Karpas-422 (cell line): ENCODE measurements at places on chromosomes 6 and 20. TPM values are rescaled to one million over a fixed set of nuclear protein-coding genes. Genes with fewer than 3 reads are reported as not detected.

Gene GFOD1
- 27.1 and 29.5 TPM in 2 replicates for total RNA-seq

- no peak overlapping the region for H3K27ac ChIP-seq
- no peaks in the 10 kb centered on the region for H3K36me3 ChIP-seq
- H3K4me3 ChIP-seq = no peak overlapping the region
Observed at GRCh38 chr20:2451939-2452732, 18.5 kb downstream of the SNRPB start.

DNA sequence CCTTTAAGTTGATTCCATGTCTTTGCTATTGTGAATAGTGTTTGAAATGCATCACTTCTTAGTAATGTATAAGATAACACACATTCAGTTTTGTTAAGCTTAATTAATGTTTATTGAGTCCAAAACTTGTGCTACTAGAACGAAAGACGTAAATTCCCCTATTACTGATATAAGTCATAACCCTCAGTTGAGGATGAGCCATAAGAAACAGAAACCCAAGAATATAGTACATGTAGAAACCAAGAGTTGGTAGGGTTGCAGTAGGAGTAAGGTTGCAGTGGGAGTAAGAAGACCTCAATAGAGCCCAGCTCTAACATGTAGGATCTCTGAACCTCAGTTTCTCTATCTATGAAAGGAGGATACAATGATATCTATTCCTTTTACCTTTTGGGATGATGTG lies 19.3 kb downstream of the CITED2 start:
- no peak for DNase-seq
- H3K27ac ChIP-seq = no peak overlapping the region
- no peak overlapping the region for H3K4me3 ChIP-seq
- no peaks in the 10 kb centered on the region for H3K27me3 ChIP-seq
- peaks cover 4% of the 10 kb centered on the region for H3K4me1 ChIP-seq

Gene LAMA4
- not detected in 2 replicates for total RNA-seq

DNA sequence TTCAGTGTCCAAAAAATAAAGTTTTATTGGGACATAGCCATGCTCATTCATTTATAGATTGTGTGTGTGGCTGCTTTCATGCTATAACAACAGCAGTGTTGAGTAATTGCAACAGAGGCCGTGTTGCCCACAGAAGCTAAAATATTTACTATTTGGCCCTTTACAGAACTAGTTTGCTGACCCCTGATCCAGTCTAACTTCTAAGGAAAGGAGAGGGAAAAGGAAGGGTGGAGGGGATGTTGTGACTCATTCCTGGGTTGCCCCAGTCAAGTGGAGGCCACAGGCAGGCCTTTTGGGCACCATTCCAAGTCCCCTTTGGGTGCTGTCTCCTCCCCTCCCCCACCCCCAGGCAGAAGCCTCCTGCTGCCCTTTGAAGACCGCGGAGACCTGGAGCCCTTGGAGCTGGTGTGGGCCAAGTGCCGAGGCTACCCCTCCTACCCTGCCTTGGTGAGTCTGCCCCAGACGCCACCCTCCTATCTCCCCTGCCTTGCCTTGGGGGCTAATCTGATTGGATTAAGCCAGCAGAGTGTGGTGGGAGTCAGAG lies 28.4 kb downstream of the BRPF3 start:
- peaks cover 31% of the 10 kb centered on the region for H3K4me1 ChIP-seq
- H3K27ac ChIP-seq = no peak overlapping the region
- no peak for DNase-seq
- H3K4me3 ChIP-seq = no peak overlapping the region
- no peaks in the 10 kb centered on the region for H3K27me3 ChIP-seq
- peaks cover 12% of the 10 kb centered on the region; the same call in 1 of the 2 replicates for H3K36me3 ChIP-seq

- H3K36me3 ChIP-seq = no peaks in the 10 kb centered on the region
- no peak overlapping the region for H3K4me3 ChIP-seq
- no peak for DNase-seq
- no peaks in the 10 kb centered on the region for H3K27me3 ChIP-seq
- peaks cover 35% of the 10 kb centered on the region for H3K4me1 ChIP-seq
- H3K27ac ChIP-seq = no peak overlapping the region
Observed at GRCh38 chr6:108568551-108569305, 8.0 kb downstream of the FOXO3 start.

DNA sequence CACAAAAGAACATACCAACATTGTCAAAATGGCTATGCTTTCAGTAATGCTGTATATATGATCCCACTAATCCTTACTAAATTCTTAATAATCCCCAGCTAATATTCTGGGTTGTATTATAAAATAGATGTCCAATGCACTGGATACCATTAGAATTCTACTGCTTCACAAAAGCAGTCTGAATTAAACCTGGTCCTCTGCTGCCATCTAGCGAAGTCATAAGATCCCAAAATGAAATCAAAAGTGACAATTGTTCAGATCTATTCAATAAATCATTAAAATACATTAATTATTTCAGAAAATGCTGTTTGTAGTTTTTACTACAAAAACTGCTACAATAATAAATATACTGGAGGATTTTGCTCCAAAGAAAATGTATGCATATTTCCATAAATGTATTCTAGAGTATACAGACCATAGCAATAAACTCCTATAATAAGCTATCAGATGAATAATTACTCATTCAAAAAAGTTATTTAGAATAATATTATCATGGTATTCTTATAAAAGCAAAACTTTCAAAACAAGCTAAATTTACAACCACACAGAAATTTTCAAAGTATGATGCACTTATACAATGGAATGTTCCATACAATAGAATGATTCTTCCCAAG lies 92.6 kb downstream of the RNGTT start:
- DNase-seq = peak; percentile 88
- peaks cover 36% of the 10 kb centered on the region for H3K4me1 ChIP-seq
- no peak overlapping the region for H3K27ac ChIP-seq
- H3K36me3 ChIP-seq = no peaks in the 10 kb centered on the region
- no peak overlapping the region for H3K4me3 ChIP-seq
- no peaks in the 10 kb centered on the region for H3K27me3 ChIP-seq

DNA sequence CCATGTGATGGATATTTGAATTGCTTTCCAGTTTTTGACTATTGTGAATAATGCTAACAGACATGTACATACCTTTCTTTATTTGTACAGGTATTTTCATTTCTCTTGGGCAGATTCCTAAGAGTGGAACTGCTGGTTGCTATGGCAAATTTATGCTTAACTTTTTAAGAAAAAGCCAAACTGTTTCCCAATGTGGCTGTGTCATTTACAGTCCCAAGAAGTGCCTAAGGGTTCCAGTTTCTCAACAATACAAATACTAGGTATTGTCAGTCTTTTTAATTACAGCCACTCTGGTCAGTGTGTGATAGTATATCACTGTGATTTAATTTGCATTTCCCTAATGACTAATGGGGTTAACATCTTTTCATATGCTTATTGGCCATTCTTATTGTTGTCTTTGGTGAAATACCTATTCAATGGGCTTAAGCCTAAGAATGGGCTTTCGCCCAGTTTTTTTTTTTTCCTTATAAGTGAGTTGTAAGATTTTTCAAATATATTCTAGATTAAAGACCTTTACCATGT lies 10.3 kb downstream of the REPS1 start:
- H3K27ac ChIP-seq = no peak overlapping the region
- peaks cover 51% of the 10 kb centered on the region for H3K4me1 ChIP-seq
- no peaks in the 10 kb centered on the region for H3K36me3 ChIP-seq

- H3K4me1 ChIP-seq = peaks cover 12% of the 10 kb centered on the region
- H3K36me3 ChIP-seq = no peaks in the 10 kb centered on the region
- no peak for DNase-seq
- H3K27me3 ChIP-seq = no peaks in the 10 kb centered on the region
Observed at GRCh38 chr6:10081075-10081474, 333.8 kb downstream of the TFAP2A start.

DNA sequence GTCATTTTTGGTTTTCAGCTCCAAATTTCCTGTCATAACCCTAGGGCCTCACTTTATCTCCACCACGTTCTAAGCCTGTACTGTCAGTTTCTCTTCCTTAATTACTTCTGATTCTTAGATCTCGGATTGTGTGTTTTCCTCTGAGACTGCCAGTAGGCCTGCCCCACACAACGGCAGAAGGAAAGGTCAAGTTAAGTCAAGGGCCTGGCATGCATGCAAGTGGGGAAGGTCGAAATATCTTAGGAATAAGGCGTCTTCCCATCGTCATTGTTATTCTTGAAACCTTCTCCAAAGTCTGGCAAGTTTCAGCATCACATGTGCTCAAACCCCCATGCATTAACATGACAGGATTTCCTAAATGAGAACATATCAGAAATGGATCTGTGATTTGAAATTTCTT lies 203.5 kb upstream of the TSHZ2 start:
- DNase-seq = no peak
- H3K27me3 ChIP-seq = no peaks in the 10 kb centered on the region
- no peak overlapping the region for H3K4me3 ChIP-seq

Gene GNAS-AS1
- 4.0 and 6.3 TPM in 2 replicates for total RNA-seq

Gene MTFR2
- total RNA-seq = 4.3 and 7.2 TPM in 2 replicates

- peaks cover 61% of the 10 kb centered on the region for H3K4me1 ChIP-seq
- H3K27ac ChIP-seq = peak within 1 kb of the TSS; percentile 85
- H3K36me3 ChIP-seq = peaks cover 30% of the 10 kb centered on the region
- no peaks in the 10 kb centered on the region for H3K27me3 ChIP-seq
Observed at GRCh38 chr6:33073431-33073871, at the start of gene HLA-DPA1. TSS of gene HLA-DPA1 (minus strand) at chr6:33073649.

Gene C6orf15
- not detected in 2 replicates for total RNA-seq

Gene PPP1R16B
- total RNA-seq = 0.04 and 0.15 TPM in 2 replicates

GRCh38 chr6:39495640-39496039 lies 173.1 kb upstream of the KCNK16 start:
- H3K4me3 ChIP-seq = no peak overlapping the region
- peaks cover 3% of the 10 kb centered on the region; the same call in 1 of the 2 replicates for H3K27me3 ChIP-seq
- no peak for DNase-seq
- no peak overlapping the region for H3K27ac ChIP-seq

GRCh38 chr6:39642270-39642669 lies 82.9 kb downstream of the KIF6 start:
- no peaks in the 10 kb centered on the region for H3K4me1 ChIP-seq
- H3K36me3 ChIP-seq = no peaks in the 10 kb centered on the region
- H3K4me3 ChIP-seq = no peak overlapping the region

DNA sequence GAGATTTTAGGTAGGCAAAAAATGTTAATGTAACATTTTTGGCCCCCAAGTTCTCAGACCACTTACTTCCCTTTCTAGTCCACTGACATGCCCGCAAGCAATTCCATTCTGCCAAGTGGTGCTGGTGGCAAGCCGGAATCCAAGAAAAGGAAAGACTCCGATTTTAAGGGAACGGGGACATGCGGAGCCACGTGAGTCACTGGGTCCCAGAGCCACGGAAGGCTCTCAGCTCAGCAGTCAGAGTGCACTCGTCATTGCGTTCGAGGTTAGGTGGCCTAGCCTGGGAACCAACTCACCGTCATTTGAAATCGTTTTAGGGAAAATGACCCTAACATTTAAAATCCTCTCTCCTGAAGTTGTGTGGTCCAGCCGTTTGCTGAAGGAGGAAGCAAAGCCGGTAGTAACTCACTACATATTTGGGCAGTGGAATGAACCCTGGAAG lies 711 bp upstream of the SIRT5 start:
- no peaks in the 10 kb centered on the region for H3K36me3 ChIP-seq
- H3K27me3 ChIP-seq = no peaks in the 10 kb centered on the region
- H3K4me1 ChIP-seq = peaks cover 18% of the 10 kb centered on the region
- peak overlapping the region; percentile 84 for H3K4me3 ChIP-seq
- no peak overlapping the region; the same call in 1 of the 2 replicates for H3K27ac ChIP-seq
- DNase-seq = no peak

DNA sequence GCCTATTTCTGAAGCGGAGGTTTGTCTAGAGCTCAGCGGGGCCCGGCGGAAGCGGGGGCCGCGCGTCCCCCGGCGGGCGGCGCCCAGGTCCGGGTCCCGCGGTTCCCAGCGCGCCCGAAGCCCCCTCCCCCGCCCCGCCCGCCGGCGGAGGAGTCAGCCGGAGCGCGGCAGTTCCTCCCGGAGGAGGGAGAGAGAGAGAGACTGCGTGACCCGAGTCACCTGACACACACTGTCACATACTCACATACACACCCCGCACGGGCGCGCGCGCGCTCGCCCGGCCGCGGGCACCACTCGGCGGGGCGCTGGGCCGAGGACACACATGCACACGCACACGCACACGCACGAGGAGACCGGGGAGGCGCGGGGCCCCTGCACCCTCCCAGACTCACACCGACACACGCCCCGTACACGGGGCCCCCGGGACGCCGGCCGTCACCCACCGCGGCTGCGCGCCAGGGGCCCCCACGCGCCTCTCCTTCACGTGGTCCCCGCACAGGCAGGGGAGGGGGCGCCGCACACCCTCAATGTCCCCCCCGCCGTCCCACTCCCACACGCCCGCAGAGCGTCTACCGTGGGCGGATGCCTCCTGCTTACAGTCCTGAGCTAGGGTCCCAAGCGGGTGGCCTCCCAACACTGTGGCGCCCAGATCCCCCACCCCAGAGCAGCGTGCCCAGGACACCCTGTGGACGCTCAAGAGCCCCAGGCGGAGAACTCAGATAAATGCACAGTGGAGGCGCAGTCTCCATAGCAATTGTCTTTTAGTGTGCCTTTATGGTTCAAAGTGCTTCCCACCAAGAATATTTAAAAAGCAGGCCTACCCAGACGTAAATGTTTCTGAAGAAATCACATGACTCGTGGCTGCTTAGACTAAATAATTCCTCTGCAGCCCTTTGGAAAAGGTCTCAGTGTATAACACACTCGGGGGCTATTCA lies at the start of gene RRAGD:
Gene RRAGD (minus strand): TSS at position 203 of the 935 bp plus-strand sequence. CDS start 280 bp downstream, outside the sequence.
- H3K36me3 ChIP-seq = no peaks in the 10 kb centered on the region
- peaks cover 37% of the 10 kb centered on the region for H3K4me1 ChIP-seq
- H3K27me3 ChIP-seq = no peaks in the 10 kb centered on the region
- no peak within 1 kb of the TSS for H3K27ac ChIP-seq

- H3K4me1 ChIP-seq = no peaks in the 10 kb centered on the region
- H3K36me3 ChIP-seq = no peaks in the 10 kb centered on the region
- H3K27me3 ChIP-seq = no peaks in the 10 kb centered on the region
Observed at GRCh38 chr6:39543095-39543494, 182.1 kb downstream of the KIF6 start.

GRCh38 chr6:114171473-114171872 lies 171.3 kb downstream of the HS3ST5 start:
- no peak overlapping the region for H3K27ac ChIP-seq
- DNase-seq = no peak
- no peak overlapping the region for H3K4me3 ChIP-seq
- H3K27me3 ChIP-seq = no peaks in the 10 kb centered on the region
- H3K36me3 ChIP-seq = no peaks in the 10 kb centered on the region

Gene OXT
- total RNA-seq = not detected in 2 replicates

DNA sequence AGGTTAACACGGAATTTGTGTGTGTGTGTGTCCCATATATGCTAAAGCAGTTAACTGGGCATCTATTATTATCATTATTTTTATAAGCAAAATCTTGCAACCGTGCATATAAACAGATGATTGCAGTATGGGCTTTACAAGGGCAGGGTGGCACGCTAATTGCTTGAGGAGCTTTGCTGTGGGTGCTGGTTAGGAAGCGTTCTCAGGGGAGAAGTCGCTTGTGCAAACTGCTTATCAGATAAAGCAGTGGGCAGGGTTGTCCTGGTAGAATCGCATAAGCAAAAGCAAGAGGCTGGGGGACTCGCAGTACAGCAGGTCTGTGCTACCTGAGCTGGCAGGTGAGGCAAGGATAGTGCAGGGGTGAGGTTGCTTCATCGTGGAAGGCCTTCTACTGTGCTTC lies 9.7 kb upstream of the CCN6 start:
- H3K4me1 ChIP-seq = peaks cover 11% of the 10 kb centered on the region
- no peak for DNase-seq
- H3K36me3 ChIP-seq = no peaks in the 10 kb centered on the region
- H3K4me3 ChIP-seq = no peak overlapping the region
- H3K27me3 ChIP-seq = no peaks in the 10 kb centered on the region; the same call in 1 of the 2 replicates
